ENCODE measurements at places on chromosomes 7 and 10.

- no peak for DNase-seq
Measured at GRCh38 chr10:108421266-108421665, 1256.8 kb upstream of the SORCS1 start.

- DNase-seq = no peak
Measured at GRCh38 chr7:31437250-31437865, 76.5 kb upstream of the ITPRID1 start.

- no peak for DNase-seq
Measured at GRCh38 chr10:35422228-35422627, 85.9 kb downstream of the CCNY start.

- DNase-seq = no peak
Measured at GRCh38 chr7:55962014-55962413, 2.4 kb upstream of the NIPSNAP2 start.

- no peak for DNase-seq
Measured at GRCh38 chr7:74173491-74173865, 678 bp upstream of the EIF4H start.

DNA sequence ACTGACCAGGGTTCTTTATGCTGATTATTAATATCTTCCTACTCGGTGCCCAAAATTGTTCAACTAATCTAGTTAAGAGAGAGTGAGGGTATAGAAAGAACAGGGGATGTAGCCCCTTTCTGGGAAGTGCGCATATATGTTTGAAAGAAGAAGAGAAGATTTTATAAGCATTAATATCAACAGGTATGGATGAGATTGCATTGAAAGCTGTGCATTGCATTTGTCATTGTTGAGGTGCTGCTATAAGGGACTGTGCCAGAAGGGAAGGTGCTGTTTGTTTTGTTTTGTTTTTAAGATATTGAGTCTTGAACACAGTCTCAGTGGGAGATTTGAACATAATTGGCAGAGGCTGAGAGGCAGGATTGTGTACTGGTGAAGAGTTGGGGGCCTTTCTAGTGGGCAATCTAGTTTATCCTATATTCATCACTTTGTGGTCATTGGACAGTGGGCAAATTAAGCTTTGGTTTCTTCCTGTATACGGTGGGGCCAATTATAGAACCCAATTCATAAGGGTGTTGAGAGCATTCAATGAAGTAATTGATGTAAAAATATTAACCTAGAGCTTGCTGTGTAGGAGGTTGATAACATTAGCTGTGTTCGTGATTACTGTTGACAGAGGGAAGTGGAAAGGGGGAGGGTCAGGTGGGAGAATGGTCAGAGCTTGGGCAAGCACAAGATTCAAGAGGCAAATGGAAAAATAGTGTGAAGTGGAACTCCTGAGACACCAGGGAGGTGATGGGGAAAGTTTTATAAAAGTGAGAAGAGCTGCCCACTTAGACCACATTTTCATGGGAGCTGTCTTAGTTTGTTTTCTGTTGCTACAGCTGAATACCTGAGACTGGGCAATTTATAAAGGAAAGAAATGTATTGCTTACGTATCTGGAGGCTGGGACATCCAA, 19.9 kb upstream of the PCGF5 start:
- DNase-seq = no peak

GRCh38 chr10:103168438-103168837, 24.6 kb downstream of the NT5C2 start:
- DNase-seq = no peak

GRCh38 chr10:69214666-69215131, 5.4 kb upstream of the HKDC1 start:
- no peak for DNase-seq

GRCh38 chr10:45557275-45557905, 115.2 kb downstream of the ZFAND4 start:
- DNase-seq = no peak

DNA sequence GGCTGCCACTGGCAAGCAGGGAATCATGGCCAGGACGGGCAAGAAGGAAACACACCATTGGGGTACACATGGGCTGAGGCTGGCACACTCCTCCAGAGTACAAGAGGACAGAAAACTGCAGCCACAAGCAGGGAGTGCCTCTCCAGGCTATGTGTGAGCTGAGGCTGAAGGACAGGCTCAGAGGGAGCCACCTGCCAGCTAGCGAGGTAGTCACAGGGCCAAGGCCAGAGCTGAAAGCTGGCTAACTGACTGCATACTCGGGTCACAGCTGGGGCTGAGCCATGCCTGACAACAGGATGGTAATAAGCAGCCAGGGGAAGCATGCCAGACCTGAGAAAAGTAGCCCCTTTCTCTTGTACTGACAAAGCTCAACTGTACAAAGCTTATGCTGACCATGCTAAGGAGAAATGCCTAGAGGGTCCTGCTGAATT, 52.0 kb downstream of the KIF5B start:
- no peak for DNase-seq

DNA sequence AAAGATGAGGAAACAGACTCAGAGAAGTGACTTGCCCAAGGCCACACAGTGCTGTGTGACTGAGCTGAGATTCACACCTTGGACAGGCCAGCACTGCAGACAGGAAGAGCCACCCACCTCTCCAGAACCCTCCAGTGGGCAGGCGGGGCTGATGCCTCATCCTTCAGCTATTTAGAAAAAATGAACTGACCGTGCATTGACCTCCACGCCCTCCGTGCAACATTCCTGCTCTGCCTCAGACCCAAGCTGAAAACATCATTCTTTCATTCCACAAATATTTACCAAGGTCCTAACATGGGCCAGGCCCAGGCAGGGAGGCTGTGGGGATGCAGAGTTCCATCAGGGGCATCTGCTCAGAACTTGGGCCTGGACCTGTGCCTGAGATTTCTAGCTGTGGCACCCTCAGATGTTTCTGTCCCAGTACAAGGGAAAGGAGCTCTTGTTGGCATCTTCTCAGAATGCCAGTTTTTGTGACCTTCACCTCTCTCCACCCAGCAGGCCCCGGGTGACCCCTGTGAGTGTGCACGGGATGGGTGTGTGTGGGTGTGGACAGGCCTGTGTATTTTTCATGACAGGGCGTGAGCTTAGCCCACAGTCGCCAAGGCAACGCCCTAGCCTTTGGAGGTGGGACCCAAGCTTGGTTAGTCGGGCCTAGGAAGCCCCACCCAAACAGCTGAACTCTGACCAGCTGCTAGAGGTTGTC, 6.5 kb downstream of the VSIR start:
- no peak for DNase-seq

GRCh38 chr7:46945328-46945727, 636.6 kb downstream of the TNS3 start:
- no peak for DNase-seq

DNA sequence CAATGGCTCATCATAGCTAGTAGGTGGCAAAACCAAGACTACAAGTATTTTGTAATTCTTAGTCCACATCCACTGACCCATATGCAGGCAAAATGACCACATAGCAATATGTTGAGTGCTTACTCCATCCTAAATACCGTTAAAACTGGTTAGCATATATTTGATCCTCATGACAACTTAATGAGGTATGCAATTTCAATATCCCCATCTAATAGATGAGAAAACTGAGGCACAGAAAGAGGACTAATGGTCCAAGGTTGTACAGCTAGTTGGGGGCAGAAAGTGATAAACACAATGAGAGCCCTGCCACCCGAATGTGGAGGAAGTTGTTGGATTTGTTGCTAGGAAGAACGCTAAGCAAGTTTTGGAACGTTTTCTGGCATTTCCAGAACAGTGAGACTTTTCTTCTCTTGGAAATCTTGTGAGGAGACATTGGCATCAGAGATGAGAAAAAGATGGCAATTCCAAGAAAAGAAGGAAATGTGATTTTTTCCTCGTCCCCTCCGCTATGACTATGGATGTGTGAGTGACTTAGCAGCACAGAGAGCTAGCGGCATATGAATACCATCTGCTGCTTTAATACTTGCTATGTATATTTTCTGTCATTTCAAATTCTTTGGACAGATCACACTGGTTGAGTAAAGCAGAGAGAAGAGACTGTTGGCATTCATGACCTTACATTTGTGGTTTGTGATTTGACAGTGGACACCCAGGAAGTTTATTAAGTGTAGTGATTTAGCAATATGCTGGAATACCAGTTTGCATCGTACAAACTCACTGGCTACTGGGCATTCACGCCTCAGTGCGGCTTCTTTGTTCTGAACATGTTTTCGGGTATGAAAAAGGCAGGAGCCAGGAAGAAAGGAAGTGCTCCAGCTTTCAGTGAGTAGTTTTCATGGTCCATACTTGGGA, 51.5 kb downstream of the NRCAM start:
- DNase-seq = no peak

DNA sequence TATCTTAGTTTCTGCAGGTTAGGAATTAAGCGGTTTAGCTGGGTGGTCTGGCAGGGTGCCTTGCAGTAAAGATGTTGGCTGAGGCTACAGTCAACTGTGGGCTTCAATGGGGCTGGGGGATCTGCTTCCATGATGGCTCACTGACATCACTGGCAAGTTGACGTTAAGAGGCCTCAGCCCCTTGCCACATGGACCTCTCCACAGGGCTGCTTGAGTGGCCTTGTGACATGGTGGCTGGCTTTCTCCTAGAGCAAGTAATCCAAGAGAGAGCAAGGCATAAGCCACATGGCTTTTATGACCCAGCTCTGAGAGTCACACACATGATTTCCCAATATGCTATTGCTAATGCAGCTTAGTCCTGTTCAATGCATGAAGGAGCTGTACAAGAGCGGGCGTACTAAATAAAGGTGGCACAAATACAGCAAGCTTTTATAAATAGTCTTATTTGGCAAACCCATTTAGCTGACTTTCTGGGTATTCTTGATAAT, 109.1 kb downstream of the SEPTIN7 start:
- no peak for DNase-seq

DNA sequence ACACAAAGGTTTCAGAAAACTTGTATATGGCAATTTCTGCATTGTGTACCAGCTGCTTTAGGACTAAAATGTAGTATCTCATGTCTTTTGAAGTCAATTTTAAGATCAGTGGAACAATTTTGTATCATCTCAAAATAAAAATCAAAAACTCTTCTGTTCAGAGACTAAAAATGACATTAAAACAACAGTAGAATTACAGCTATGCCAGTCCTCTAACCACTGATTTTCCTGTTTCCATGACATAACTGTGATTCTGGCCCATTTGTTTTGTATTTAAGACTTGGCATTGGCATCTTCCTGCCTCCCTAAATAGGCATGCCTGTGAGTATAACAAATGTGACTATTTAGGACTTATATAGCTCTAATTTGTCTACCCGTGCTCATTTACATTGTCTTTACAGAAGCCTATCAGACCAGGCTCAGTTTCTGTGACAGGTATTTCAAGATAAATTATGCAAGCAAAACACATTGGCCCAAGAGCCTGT, 29.1 kb upstream of the VPS41 start:
- DNase-seq = no peak

- DNase-seq = no peak
Measured at GRCh38 chr7:16606704-16607103, 38.9 kb downstream of the ANKMY2 start.

DNA sequence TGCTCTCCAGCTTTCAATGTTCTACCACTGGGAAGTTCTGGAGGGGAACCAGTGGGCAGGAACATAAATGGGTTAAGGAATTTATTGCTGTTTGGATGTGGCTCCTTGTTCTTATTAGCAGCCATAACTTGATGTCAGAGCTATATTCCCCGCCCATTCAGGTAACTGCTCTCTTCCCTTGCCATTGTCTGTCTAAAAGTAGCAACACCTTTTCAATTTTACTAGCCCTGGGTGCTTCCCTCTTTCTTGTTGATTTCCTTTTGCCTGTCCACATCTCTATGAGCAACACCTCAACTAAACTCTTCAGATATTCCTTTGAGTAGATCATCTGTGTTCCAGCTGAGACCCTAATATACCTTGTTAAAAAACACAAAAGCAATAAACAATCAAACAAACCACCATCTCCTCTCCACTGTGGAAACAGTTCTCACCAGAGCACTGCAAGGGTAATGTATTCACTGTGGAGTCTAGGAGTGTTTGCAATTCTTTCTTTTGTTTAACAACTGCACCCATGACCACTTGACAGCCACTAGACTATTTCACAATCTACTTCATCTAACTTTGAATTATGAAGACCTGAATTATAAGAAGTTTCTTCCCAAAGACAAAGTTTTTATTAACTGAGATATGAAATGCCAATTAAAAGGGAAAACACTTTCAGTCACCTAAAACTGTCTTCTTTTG, 436.7 kb downstream of the IPMK start:
- DNase-seq = no peak

DNA sequence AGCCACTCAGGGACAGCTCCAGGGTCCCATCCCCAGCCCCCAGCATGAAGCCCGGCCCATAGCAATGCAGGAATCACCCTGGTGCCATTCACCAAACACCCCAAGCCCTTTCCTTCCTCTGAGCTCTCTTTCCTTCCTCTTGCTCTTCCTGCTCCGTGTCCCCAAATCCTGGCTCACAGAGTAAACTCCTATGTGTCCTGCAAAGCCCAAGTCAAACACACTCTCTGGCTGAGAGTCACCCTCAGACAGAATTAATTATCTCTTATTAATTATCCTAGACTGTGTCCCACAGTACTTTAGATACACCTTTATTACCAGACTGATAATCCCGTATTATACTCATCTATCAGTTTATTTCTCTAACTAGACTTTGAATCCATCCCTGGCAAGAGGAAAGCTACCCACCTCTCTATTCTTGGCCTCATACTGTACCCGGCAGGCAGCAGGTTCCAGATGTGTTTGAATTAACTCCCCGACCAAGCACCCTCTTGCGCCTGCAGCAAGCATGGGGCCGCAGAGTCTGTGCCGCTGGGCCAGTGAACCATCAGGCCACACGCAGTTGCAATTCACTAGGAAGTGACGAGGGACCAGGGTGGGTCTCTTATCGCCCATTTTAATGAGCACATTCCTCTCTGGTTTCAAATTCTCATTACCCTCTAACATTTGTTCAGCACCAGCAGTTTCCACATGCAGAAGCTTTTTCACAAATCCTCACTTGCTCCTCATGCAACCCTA, 86.7 kb downstream of the PRKAG2 start:
- no peak for DNase-seq

DNA sequence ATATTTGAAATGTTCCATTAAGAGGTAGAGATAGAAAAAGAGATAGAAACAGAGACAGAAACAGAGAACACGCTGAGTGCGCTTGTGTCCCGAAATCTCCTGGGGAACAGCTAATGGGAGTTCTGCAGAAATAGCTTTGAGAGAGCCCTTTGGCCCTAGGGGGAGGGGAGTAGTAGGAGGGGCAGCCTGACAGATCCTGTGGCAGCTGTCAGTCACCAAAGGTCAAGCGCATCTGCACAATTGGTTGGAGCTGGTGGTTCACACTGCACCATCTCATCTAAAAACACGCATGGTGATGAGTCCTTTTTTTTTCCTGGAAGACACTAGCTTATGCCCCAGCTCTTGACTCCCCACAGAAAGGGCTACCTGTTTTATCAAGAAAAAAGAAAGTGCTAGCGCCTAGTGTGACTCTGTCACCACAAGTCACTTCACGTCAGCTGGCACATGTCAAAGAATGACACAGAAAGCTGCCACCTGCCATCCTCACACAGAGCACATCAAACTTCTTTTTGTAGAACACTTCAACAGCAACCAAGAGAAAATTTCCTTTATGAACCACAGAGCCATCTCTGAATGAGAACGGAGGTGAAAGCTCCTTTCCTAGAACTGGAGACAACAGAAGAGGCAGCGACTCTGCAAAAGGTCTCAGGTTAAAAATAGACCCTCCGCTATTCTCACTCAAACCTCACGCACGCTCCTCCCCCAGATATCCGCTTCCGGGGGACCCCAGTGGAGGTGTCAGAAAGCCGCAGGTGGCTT, 125.7 kb downstream of the GFRA1 start:
- DNase-seq = no peak

GRCh38 chr7:48083114-48083830, 5.8 kb upstream of the UPP1 start:
- DNase-seq = no peak

GRCh38 chr10:29694121-29694520, 59.4 kb upstream of the SVIL start:
- DNase-seq = no peak

- no peak for DNase-seq
Measured at GRCh38 chr10:79176949-79177602, 108.3 kb downstream of the ZMIZ1 start.
